ENCODE measurements at places on chromosomes 2 and 18.

GRCh38 chr2:127226132-127226519 is 6.0 kb upstream of the CYP27C1 start:
- no peak for DNase-seq

GRCh38 chr2:168448980-168449379 is 7.1 kb upstream of the CERS6 start:
- DNase-seq: no peak

- DNase-seq: no peak
These were observed 103.0 kb downstream of the DNER start for GRCh38 chr2:229611360-229611759.

DNA sequence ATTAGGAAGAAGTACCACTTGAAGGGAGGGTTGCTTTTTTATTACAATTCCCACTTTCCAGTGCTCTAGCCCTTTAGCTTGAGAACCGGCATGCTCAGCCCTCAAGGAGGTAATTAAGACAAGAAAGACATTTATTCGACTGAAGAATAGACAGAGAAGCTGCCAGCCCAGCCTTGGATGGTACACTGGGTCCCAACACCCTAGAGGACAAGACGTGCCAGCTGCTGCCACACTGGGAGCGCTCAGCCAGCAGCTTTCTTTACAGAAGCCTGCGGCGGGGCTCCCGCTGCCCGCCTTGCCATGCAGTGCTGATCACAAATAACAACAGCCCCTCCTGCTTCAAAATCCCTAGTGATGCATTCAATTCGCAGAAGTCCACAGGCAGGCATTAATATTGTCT is 746.3 kb upstream of the RAB6C start:
- DNase-seq: no peak

DNA sequence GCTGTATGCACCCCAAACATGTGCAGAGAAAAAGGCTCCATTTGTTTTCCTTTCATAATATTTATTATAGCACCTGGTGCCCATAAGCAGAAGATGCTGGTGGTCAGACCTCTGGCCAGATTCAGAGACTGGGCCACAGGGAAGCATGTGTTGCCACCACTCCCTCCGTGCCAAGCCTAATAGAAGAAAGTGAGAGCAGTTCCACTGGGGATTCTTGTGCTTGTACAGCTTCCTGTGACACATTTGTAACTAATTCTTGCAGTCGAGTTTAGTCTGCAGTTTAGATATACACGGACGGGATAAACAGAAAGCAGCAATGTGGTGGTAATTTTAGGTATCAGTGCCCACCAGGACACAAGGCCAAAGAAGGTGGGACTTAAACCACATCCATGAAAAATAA is 135.4 kb upstream of the PIEZO2 start:
- no peak for DNase-seq

DNA sequence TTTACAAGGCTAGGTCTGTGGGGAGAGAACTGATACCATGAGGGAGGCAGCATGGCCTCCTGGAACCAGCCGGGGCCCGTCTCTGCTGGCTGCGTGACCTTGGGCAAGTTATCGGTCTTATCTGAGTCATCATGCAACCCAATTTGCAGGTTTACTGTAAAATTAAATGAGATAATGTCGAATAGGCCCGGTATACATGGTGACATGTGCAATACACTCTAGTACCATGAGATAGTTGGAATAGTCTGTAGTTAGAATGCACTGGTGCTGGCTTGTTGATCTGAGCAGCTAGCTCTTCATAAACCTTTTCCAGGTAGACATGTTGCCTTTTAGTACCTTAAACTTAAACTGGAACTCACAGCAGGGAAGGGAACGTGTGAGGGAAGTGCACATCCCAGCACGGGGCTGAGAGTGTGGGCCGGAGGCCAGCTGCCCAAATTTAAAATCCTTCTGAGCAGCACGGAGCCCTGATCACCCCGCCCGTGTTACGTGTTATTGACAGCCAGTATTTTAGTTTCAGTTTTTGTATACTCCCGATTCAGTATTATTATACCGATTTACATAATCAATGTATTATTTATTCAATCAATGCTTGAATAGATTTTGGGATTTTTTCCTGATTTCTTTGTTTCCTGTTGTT is 72.4 kb upstream of the HS6ST1 start:
- DNase-seq: no peak

GRCh38 chr2:232528746-232529460 is 2.9 kb downstream of the CHRND start:
- no peak for DNase-seq

DNA sequence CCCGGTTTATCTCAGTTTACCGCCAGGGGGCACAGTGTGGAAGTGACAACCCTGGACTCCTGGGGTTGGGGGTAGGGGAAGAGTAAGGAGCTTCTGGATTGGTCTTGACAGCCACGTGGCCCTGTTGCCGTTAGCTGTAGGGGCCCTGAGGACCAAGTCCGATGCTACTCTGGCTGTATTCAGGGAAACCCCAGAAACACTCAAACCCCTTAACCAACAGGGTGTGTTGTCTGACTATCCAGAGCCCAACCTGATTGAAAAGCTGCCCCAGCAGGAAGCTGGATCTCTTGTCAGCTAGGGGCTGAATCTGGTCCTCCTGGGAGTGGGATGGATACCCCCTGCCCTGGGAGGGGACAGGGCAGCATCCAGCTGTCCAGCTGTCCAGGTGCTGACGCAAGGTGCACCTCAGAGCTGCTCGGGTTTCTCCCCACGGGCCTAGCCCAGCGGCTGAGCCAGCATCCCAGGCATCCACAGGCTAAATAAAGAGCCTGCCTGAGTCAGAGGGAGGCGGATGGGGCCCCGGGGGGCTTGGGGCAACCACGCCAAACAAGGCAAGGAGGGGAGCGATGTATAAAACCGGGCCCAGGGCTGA is 3.1 kb upstream of the GMPPA start:
- DNase-seq: no peak

GRCh38 chr2:219071131-219071816 is 10.6 kb upstream of the IHH start:
- no peak for DNase-seq

GRCh38 chr18:805755-806110 is 6.3 kb downstream of the YES1 start:
- no peak for DNase-seq

DNA sequence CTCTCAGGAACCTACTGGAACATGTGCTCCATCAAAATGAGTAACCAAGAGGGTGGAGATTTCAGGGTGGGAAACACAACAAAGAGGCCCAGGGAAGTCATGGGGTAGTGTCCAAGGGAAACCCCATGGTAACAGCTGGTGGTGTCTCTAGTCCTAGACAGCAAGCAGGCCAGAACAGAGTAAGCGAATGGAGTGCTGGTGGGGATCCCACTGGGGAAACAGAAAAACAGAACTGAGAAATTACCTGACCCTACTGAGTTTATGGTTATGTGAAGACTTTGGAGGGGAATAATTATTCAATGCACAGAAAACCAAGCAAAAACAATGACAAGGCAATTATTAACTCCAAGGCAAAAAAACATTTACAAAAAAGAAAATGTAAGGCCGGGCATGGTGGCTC is 16.9 kb downstream of the ERCC3 start:
- DNase-seq: no peak

- no peak for DNase-seq
These were observed 143.2 kb upstream of the ITGA6 start for GRCh38 chr2:172284209-172284608.

DNA sequence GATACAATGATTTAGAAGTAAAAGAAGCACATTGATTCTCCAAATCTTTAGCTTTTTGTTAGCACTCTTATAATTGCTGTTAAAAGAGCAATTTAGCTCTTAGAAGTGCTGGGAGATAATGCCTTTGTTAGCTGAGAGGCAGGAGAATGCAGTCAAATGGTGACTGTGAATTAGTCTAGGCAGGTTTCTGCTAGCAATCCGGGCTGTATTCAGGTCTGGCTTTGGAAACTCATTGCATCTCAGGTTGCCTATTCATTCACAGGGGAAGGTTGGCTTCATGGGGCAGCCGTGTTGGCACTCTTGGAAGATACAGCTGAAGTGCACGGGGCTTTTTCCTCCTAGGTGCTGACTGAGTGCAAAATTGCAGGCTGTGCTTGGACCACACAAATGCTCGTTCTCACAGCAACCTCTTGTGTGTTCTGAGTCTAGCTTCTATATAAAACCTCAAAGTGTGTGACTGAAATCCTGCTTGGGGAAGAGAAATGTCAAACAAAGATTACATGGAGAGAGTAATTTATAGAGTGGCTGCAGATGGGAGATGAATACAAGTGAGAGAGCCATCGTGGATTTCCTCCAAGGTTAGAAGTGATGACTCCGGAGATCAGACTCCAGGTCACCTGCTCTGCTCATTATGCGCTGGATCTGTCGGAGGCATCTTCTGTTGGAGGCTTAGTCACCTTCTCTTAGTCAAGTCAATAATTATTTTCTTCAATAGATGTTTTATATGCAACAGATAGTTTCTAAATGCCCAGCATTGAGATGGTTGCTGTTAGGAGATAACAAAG is 167.8 kb downstream of the PMAIP1 start:
- DNase-seq: no peak

DNA sequence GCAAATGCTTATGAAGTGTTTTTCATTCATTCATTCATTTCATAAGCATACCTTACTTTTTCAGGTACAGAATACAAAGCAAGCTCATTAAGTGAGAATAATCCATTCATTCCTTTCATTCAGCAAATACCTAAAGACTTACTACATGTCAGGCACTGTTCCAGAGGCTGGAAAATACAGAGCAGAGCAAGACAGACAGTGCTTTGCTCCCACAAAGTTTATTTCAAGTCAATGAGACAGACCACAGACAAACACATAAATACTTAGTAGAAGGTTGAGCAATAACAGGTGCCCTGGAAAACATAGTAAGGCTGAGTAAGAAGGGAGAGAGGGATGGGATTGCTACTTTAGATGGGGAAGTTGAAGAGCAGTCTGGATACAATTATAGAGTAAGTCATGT is 309.8 kb downstream of the C1D start:
- no peak for DNase-seq

- DNase-seq: no peak
These were observed 31.7 kb downstream of the MTERF4 start for GRCh38 chr2:241070361-241070760.

GRCh38 chr2:201448701-201449100 is 2.6 kb downstream of the TRAK2 start:
- DNase-seq: no peak

GRCh38 chr18:75376004-75376403 is 51.5 kb downstream of the SMIM21 start:
- DNase-seq: no peak

GRCh38 chr2:223477318-223477717 is 124.8 kb downstream of the SCG2 start:
- DNase-seq: no peak

DNA sequence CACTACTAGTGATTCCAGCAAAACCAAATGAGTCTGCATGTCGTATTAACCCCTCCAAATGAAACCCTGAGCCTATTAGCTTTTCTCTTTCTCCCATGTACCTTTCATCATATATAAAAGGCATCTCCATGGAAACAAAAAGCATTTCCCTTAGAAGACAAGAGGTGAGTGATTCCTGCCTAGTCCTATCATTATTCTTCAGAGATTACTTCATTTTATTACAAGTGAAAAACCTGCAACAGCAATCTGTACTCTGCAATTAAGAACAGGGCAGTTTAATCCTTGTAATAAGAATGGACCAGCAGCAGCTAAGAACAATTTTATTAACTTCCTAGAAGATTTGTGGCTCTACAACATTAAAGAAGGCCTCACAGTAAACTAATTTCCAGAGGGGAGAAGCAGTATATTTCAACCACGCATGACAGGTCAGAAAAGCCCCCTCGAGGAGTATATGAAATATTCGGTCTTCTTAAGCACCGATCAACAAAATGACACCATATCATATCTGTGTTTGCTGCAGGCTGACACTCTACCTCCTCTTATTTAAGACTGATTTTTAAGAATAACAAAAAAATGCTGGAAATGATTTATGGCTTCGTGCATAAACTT is 132.3 kb upstream of the TFPI start:
- DNase-seq: no peak

DNA sequence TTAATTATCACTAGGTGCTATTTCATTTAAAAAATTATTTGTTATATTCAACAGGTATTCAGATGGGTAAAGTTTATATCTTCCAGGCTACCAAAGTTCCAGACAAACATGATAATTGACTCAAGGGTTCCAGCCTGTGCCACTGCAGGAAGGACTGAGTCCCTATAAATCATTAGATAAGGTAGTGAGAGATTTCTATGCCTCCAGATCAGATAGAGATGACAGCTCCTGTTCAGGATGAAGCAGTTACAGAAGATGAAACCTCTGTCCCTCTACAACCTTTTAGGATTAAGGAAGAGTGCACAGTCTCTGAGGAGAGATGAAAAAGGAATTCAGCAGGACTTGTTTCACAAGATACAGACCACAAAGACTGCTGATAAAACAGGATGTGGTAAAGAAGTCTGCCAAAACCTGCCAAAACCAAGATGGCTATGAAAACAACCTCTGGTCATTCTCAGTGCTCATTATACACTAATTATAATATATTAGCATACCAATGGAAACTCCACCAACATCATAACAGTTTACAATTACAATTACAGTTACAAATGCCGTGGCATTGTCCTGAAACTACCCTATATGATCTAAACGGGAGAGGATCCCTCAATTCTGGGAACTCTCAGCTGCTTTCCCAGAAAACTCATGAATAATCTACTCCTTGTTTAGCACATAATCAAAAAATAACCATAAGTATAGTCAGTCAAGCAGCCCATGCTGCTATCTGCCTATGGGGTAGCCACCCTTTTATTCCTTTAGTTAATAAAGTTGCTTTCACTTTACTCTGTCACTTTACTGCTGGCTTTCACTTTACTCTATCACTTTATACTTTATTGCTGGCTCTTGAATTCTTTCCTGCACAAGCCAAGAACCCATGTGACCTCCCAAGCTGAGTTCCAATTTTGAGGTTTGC is 288.5 kb downstream of the PDE11A start:
- DNase-seq: no peak

DNA sequence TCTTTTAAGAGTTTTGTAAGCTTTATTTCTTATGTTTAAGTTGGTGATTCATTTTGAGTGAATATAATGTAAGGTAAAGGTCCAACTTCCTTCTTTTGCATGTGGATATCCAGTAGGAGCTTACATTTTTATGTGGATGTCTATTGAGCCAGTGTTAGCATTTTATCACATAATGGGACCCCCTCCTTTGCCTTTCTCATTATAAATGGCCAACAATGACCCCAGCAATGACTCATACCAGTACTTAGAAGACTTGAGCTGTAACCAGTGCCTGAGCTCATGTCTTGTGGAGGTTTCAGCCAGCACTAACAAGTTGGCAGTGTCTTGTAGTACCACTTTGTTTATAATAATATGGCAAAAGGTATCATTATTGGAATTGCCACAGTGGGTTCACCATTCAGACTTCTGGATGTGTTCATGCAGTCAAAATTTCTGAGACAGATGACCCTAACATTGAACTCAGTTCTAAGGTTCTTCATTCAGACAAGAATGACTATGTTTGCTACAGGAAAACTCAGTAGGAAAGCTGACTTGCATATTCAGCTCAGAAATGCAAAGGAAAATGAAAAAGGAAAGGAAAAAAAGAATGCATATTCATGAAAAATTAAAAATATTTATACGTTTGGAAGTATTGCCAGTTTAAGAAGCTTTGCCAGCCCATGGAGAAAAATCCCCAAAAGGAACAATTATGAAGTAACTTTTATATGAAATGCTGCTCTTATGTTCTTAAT is 41.0 kb downstream of the CDKL4 start:
- no peak for DNase-seq

GRCh38 chr2:212193056-212193455 is 345.5 kb downstream of the ERBB4 start:
- no peak for DNase-seq

- DNase-seq: no peak
These were observed 82.6 kb downstream of the EN1 start for GRCh38 chr2:118764855-118765254.

- DNase-seq: no peak
These were observed 1341.3 kb upstream of the LRRTM1 start for GRCh38 chr2:81645745-81646301.
